ENCODE measurements at places on chromosomes 1 and 21.

DNA sequence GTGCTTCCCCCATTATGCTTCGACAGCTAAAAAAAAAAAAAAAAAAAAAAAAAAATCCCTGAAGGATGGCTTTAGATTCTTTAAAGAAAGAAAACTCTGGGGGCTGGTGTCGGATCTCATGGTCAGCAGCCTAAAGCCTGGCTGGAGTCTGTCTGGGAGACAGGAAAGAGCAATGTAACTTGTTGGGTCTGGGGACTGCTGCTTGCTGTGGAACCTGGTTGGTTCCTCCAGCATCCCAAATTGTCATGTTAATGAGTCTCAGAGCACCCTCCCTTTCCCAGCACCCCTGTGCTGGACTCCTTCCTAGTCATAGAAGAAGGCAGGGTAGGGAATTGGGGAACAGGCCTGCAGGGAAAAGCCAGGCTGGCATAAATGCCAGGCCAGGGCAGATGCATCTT is 3.0 kb downstream of the KCNC4 start:
- DNase-seq = no peak

- DNase-seq = no peak
These were observed 1.6 kb downstream of the TAF1A start for GRCh38 chr1:222588135-222588534.

DNA sequence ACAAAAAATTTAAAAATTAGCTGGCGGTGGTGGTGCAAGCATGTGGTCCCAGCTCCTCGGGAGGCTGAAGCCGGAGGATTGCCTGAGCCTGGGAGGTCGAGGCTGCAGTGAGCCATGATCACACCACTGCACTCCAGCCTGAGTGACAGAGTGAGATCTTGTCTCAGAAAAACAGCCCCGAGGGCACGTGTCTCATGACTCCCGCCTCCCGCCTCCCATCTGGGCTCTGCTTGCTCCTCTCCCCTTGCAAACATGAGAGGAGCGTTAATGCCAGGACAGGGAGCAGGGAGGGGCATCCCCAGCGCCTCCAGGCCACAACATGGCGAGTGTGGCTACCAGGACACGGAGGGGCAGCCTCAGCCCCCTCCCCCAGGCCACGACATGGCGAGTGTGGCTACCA is 28.3 kb downstream of the FAAP20 start:
- DNase-seq = no peak

DNA sequence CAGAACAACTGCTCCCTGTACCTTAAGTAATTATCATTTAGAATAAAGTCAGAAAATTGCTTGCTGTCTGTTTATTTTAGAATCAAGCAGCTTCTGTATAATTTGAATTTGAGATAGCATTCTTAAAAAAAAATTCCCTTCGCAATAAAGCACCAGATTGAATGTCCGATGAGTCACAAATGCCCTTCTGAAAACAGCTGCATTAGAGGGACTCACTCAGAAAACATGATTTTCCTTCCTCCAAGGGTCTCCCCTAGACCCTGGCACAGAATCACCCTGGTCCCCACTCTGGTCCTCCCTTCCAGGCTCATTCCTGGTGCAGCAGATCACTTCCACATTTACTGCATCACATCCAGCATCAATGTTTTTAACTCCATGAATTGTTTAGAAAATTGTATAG is 471.1 kb upstream of the VAMP3 start:
- DNase-seq = no peak

DNA sequence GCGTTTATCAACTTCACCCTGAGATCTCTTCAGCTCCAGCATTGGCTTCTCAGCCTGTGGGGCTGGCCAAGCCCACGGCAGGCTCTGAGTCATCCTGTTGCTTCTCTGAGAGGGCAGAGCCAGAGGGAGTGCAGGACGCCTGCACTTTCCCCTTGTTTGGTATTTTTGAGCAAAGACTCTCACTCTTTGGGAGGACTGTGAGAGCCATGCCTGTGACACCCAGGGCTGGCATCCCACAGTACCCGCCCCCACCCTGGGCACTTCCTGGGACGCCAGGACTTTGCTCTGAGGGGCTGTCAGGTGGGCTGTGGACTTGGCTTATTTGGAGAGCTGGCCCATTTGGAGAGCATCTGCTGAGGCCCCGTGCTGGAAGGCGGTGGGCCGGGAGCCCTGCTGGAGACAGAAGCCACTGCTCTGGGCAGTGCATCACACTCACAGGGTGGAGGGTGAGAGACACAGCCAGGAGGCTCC is 37.4 kb downstream of the VANGL1 start:
- DNase-seq = no peak

DNA sequence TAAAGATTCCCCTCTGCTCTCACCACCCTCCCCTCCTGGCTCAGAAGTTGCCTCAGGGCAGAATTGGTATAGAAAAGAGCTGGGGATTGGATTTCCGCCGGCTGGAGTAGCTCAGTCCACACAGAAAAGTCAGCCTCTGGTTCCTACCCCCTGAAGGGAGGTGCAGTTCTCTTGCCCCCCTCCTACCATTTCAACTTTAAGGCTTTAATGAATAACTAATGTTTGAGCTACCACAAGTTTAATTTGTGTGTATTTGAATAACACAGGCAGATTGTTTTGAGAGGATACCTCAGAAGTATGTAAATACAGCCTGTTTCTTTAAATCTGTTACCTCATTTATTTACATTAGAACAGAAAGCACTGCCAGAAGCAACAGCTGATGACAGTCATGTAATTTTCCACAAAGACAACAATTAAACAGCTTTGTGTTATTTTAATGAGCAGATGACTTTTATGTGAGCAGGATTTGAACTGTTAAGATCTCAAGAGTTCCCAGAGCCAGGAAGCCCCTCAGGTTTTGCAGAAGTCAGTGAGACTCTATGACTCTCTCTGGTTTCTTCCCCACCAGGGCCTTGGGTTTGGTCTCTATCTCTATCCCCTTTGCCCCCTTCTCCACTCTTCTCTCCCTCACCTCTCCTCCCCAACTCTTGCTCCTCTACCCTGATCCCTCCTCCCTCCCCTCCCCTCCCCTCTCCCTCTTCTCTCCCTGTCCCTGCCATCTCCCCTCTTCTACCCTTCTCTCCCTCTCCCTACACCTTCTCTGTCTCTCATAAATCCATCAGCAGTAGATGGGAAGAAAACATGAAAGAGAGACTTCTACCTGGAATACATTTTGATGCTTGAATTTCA is 26.3 kb downstream of the DUSP10 start:
- DNase-seq = no peak

GRCh38 chr1:97192872-97193572 is 471.4 kb downstream of the PTBP2 start:
- DNase-seq = no peak

GRCh38 chr1:24850328-24850920 is 79.7 kb downstream of the RUNX3 start:
- DNase-seq = no peak
